ENCODE measurements at places on chromosomes 7 and 10.

DNA sequence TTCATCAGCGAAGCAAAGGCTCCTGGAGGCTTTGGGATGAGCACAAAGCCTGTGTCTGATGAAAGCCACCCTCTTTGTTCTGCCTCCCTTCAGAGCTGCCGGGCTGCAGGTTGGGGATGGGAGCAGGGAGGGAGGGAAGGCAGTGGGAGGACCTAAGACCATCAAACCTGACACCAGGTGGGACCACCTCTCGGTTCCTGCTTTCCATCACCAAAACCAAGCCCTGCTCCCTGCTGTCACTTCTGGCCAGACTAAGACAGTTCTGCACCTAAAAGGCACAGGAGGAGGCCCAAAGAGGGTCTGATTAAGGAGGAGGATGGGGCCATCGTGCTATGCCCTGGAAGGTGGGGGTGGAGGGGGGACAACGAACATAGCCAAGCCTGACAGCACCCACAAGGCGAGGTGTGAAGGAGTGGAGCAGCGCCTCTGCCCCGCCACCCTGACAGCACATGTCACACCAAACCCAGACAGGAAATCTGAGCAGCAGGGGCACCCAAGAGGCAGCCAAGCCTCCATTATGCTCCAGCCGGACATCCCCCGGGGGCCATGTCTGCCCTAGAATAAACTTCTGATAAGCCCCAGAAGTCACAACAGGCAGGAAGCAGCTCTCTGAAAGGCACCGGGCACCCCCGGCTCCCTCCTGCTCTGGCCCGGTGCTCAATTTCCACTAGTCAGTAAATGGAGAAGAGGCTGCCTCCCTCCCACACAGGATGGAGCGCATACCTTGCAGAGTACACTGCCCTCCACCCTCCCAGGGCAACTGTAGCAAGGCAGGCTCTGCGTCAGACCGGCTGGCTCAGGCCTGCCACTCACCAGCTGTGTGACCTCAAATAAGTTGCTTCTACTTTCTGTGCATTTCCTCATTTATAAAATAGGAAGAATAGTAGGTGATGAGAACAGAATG, 48.9 kb downstream of the DLG5 start:
- DNase-seq = peak; percentile 39

- peak; percentile 72 for DNase-seq
Measured at GRCh38 chr7:108132551-108133265, 2.5 kb upstream of the LAMB4 start.

GRCh38 chr10:88850712-88851111, 932 bp downstream of the ANKRD22 start:
- no peak for DNase-seq

- peak; percentile 57 for DNase-seq
Measured at GRCh38 chr10:18918532-18918931, 130.1 kb upstream of the MALRD1 start.

DNA sequence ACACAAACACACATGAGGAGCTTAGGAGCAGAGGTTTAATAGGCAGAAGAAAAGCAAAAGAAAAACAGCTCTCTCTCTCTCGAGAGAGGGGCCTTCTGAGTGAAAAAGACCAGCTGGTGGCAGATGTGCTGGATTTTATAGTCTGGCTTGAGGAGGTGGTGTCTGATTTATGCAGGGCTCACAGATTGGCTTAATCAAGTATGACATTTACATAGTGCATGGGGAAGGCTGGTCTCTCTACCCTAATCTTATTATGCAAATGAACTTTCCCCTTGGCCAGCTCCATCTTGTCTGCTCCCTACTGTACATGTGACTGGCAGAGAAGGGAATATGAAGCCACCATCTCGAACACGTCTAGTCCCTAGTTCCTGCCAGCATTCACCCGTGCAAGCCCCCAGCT, 219.5 kb upstream of the ZNF804B start:
- DNase-seq = no peak

DNA sequence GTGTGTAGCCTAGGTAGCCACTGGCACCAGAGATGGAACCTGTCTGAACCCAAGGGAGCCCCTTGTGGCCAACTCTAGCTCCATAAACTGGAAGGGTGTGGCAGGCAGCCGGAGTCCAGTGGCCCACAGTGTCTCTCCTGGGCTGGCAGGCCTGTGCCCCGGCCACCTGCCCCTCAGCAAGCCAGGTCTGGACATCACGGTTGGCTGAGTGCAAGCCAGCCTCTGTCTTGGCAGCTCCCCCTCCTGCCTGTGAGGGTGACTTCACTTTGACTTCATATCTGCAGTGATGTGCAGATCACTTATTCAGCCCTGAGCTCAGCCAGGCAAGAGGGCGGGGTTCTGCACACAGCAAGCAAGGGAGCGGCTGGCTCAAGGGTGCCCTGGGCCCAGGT, 1.3 kb upstream of the RET start:
- DNase-seq = peak; percentile 12

DNA sequence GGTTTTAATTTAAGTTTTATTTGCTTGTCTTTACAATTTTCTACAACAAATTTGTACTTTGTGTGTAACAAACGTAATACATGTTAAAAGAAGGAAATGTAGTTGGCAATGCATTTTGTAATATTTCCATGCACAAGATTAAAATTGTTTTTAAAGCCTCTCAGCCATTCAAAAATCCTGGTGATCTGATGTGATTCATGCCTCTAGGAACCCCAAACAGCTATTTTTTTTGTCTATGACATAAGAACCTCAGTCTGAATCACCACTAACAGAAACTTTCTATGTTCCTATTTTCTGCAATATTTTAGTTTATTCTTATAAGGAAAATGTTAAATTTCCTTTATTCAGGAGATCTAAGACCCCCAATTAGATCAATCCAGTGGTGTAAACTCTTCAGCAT, 183.1 kb upstream of the YAE1 start:
- peak; percentile 23 for DNase-seq

DNA sequence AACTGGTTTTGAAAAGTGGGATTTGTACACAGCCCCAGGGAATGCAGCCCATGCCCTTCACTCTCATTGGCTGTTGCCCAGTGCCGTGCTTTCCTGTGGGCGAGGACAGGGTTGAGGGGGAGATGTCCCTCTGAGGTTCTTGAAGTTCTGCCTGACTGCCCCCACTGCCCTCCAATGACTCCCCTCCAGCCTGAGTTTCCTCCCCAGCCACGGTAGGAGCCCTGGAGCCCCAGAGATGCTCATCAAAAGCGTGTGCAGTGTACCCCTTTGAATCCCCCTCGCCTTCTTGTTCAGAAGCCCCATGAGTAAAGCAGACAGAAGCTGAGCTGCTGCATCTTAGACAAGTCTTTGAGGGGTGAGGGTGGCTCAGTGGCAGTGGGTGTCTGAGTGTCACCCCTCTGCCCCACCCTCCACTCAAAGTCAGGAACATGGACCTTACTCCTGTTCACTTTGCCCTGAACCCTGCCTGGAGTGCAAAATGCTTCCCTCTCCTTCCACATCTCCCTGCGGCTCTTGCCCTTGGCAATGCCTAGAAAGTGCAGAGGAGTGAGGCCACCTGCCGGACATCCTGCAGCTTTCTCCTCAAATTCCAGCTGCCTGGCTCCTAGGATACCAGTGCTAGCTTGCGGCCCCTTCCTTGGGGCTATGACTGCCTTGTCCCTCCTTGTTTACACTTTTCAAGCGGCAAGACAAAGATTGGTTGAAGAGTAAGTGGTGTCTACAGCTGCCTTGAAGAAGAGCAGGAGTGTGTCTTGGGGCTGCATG, 19.9 kb downstream of the FAM241B start:
- no peak for DNase-seq

DNA sequence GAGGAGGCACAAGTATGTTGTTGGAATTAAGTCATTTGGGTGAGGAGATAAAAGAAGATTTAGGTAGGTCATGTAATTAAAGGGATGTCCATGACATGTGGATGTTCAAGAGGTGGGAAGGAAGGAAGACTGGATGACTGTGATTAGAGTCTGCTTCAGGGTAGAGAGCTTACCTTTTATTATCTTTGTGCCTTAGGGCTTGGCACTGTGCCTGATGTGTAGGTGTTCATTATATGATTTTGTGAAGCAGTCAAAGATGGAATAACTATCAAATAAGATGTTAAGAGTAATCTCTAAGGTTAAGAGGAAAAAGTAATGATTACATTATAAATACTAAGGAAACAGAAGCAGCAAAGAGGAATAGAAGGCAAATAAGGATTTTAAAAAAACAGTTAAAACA, 97.8 kb downstream of the CDK14 start:
- DNase-seq = no peak

GRCh38 chr10:86357041-86357440, 9.6 kb downstream of the GRID1 start:
- no peak for DNase-seq

GRCh38 chr10:49270565-49270964, 28.4 kb upstream of the C10orf71 start:
- DNase-seq = no peak

DNA sequence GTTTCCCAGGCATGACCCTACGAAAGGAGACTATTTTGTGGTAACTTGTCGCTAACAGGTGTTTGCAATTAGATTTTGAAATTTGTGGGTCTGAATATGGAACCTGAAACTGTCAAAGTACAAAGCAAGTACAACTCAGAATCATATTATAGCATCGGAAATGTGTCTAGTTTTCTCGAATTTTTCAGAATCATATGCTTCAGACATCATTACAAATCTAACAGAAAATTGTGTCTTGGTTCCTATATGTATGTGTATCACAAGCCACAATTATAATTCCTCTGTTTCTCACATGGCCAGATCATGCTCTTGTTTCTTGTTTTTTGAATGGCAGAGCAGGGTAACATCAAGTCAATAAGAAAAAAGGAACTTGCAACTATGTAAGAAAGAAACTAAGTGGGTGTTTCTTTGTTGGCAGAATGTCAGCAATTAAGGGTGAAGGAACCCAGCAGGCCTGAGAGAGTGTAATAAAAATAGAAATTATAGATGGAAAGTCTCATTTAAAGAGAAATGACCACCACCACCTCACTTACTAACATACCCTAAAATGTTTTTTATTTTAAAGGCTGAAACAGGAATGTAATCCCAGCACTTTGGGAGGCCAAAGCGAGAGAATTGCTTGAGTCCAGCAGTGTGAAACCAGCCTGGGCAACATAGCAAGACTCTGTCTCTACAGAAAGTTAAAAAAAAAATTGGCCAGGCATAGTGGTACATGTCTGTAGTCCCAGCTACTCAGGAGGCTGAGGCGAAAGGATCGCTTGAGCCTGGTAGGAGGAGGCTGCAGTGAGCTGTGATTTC, 51.3 kb downstream of the PRTFDC1 start:
- no peak for DNase-seq

- DNase-seq = no peak
Measured at GRCh38 chr7:158064631-158065030, 523.0 kb downstream of the PTPRN2 start.

Data from Daoy (cell line).